ENCODE measurements at places on chromosomes 5 and 9. TPM values are rescaled to one million over a fixed set of nuclear protein-coding genes. Genes with fewer than 3 reads are reported as not detected.

GRCh38 chr5:73515232-73515631, 17.0 kb downstream of the BTF3 start:
- no peaks in the 10 kb centered on the region for H3K4me1 ChIP-seq
- no peaks in the 10 kb centered on the region for H3K36me3 ChIP-seq
- no peaks in the 10 kb centered on the region for H3K27me3 ChIP-seq
- H3K27ac ChIP-seq = no peak overlapping the region

The DMRT3 gene
- total RNA-seq = 0.18 TPM

DNA sequence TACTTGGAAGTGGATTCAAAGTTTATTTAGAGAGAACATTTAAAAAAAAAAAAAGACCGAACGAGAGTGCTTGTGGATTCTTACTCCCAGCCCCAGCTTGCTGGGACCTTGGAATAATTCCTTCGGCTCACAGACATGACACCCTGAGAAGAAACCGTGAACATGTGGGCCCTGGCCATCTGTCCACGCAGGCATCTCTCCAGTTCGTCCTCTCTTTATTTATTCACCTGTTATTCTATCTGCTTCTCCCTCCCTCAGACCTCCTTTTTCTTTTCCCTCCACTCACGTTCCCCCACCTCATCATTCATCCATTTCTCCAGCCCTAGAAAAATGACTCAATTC, 93.7 kb upstream of the PHYKPL start:
- no peak overlapping the region for H3K4me3 ChIP-seq
- no peak overlapping the region for H3K27ac ChIP-seq
- no peak for DNase-seq
- H3K4me1 ChIP-seq = peaks cover 2% of the 10 kb centered on the region

The LRRC19 gene
- not detected for total RNA-seq

DNA sequence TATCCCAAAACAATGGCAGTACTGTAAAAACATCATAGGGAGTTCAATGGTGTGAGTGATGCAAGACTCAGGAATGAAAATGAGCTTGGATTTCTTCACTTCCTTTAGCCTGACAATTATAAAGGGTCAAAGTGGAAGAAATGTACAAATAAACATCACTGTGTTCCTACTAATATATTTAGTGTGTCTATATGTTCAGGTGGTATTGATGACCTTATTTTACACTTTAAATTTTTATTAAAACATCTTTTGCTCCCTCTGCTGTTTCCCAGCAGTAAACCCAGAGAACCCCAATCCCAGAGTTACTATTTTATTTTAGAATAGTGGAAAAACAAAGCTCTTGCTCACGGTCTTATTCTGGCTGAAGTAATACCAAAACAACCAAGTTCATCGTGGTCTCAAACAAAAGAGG, 2.0 kb downstream of the LOX start:
- H3K36me3 ChIP-seq = no peaks in the 10 kb centered on the region
- no peaks in the 10 kb centered on the region for H3K27me3 ChIP-seq
- H3K4me1 ChIP-seq = no peaks in the 10 kb centered on the region
- peak overlapping the region; percentile 52 for H3K4me3 ChIP-seq

DNA sequence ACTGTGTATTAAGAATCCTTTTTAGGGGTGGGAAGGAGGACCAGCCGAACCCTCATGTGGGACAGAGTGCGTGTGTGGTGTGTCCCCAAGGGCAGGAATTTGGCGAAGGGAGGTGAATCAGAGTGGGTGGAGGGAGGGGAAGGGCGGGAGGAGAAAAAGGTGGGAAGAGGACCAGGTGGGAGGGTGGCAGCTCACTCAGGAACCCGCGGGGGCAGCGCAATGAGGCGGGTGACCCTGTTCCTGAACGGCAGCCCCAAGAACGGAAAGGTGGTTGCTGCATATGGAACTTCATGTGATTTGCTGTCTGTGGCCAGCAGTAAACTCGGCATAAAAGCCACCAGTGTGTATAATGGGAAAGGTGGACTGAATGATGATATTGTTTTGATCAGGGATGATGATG, 8.8 kb upstream of the POLR1E start:
- no peaks in the 10 kb centered on the region for H3K36me3 ChIP-seq
- no peaks in the 10 kb centered on the region for H3K4me1 ChIP-seq
- no peak overlapping the region for H3K27ac ChIP-seq
- H3K27me3 ChIP-seq = no peaks in the 10 kb centered on the region

The GAS1 gene
- 217 TPM for total RNA-seq

DNA sequence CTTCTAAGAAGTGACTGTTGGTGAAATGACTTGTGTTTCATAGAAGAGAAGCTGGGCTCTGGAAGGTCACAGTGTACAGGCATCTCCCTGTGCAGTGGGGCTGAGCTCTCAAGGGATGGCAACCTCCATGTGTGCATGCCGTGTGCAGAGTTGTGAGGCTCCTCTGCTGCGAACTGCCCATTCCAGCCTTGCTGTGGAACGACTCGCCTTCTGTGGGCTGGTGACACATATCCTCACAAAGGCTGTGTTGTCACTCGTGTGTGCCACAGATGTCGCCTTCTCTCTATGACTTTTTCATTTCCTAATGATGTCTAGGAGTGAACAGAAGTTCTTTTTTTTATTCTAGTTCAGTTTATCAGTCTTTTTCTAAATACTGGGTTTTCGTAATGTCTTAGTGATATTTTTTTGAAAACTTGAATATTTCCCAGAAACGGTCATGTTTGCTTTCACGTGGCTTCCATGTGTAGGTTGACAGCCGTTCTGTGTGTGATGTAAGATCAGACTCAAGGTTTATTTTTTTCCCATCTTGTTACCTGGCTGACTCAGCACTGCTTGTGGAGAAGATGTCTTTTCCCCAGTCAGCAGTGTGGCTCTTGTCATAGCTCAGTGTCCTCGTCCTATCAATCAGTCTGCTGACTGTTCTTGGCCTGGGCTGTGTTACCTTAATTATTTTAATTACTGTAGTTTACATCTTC, 57.3 kb upstream of the CACNA1B start:
- H3K4me3 ChIP-seq = no peak overlapping the region
- no peaks in the 10 kb centered on the region for H3K36me3 ChIP-seq
- no peaks in the 10 kb centered on the region for H3K4me1 ChIP-seq
- no peak overlapping the region for H3K27ac ChIP-seq

GRCh38 chr9:14530366-14530765, 162.9 kb downstream of the ZDHHC21 start:
- no peak for DNase-seq
- no peak overlapping the region for H3K4me3 ChIP-seq
- peaks cover 5% of the 10 kb centered on the region for H3K36me3 ChIP-seq
- H3K4me1 ChIP-seq = no peaks in the 10 kb centered on the region

GRCh38 chr9:132456241-132456640, 46.2 kb downstream of the CFAP77 start:
- H3K27ac ChIP-seq = no peak overlapping the region
- H3K4me3 ChIP-seq = no peak overlapping the region
- DNase-seq = no peak
- H3K36me3 ChIP-seq = no peaks in the 10 kb centered on the region

The SMIM15 gene
- 41.4 TPM for total RNA-seq

DNA sequence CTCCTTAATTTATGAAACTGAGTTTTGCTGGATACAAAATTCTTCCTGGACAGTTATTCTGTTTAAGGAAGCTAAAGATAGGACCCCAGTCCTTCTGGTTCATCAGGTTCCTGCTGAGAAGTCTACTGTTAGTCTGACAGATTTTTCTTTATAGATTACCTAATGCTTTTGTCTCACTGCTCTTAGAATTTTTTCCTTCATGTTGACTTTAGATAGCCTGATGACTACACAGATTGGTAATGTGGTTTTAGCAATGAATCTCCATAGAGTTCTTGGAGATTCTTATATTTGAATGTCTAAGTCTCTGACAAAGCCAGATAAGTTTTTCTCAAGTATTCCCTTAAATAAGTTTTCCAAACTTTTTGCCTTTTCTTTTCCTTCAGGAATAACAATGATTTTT, 419.7 kb downstream of the CDH10 start:
- no peaks in the 10 kb centered on the region for H3K27me3 ChIP-seq
- no peak overlapping the region for H3K27ac ChIP-seq
- no peaks in the 10 kb centered on the region for H3K36me3 ChIP-seq
- H3K4me1 ChIP-seq = no peaks in the 10 kb centered on the region
- H3K4me3 ChIP-seq = no peak overlapping the region

The SPINK4 gene
- not detected for total RNA-seq

The SIT1 gene
- 0.21 TPM for total RNA-seq

DNA sequence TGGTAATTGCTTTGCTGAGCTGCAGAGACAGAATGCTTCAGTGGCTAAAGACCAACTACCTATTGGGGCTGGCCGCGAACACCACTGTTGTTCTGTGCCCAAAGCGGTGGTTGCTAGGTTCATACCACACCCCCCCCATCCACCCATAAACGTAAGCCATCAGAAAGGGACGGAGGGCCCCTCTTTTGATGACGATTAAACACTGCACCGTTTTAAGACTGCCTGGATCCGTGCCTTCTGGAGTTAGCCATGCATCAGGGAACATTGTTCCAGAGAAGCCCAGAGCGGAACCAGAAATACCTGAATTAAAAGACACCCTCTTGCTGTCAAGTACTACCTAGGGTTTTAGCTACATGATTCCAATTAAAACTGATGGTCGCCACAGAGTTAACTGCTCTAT, 369.1 kb upstream of the DAP start:
- H3K36me3 ChIP-seq = no peaks in the 10 kb centered on the region
- no peaks in the 10 kb centered on the region for H3K4me1 ChIP-seq
- no peak overlapping the region for H3K4me3 ChIP-seq
- H3K27ac ChIP-seq = no peak overlapping the region

- no peak overlapping the region for H3K4me3 ChIP-seq
- no peaks in the 10 kb centered on the region for H3K27me3 ChIP-seq
- no peaks in the 10 kb centered on the region for H3K36me3 ChIP-seq
- DNase-seq = no peak
- no peak overlapping the region for H3K27ac ChIP-seq
These were observed 331.0 kb upstream of the TLE4 start for GRCh38 chr9:79240774-79241173.

The PGM5 gene
- 272 TPM for total RNA-seq

DNA sequence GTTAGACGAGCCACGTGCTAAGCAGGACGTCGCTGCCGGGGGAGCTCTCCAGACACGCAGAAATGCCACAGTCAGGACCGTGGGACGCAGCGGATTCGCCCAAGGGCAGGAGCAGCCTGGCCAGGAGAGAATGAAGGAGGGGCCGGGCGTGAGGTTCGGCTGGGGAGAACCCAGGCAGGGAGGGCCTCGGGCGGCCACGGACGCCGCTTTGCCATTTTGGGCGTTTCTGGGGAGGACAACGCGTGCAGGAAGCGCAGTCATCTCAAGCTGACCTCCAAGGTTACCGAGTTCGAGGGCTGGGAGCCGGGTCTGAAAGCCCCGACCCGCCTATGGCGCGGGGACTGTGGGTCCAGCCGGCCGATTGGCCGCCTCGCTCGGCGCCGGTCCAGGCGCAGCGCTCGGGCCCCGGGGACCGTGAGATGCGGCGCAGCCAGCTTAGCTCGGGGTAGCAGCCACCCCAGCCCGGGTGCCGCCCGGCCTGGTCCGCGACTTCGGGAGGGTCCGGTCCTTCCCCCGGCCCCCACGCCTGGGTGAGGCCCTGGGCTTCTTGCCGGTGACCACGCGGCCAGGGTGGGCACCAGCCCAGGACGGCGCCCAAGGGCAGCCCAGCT, 760 bp upstream of the MAN1B1 start:
- no peak for DNase-seq
